ENCODE measurements at places on chromosomes 16 and 17.

- DNase-seq = no peak
Observed at GRCh38 chr17:8913879-8914278, 46.4 kb upstream of the PIK3R6 start.

DNA sequence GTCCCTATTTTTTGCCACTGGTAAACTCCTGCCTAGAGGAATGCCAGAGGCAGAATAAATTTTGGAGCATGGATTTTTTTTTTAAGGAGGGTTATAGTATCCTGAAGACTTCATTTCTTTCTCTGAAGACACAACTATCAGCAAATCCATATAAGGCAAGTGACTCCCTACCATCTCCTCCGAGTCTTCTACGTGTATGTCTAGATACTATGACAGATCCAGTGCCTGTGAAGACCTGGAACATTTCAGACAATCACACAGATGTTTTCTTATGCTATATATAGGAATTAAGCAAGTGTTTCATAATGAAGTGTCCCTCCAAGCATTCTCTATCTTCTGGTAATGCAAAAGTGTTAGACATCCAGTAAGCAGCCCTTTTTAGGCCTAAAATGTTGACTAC lies 255.5 kb upstream of the TBX2 start:
- DNase-seq = no peak

GRCh38 chr16:85927371-85927770 lies 28.4 kb downstream of the IRF8 start:
- DNase-seq = no peak

GRCh38 chr16:66695935-66696668 lies 441 bp downstream of the CMTM4 start:
- DNase-seq = no peak

- no peak for DNase-seq
Observed at GRCh38 chr16:17512636-17513220, 42.0 kb upstream of the XYLT1 start.

DNA sequence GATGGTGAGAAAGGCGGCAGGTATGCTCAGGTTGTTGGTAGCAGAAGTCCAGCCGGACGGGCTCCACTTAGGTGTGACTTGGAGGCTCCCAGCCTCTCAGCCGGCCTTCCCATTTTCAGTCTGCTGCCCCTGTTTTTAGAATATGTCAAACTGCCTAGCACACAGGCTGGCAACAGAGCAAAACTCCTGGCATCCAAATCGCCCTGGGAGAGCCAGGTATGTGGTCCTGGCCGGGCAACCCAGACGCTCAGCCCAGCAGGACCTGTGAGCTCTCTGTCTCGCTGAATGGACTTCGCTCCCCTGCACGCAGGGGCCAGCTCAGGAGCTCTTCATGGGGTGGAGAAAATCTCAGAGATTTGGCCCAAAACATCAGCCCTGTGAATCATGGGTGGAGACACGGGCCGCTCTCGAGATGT lies 147.9 kb upstream of the CHMP6 start:
- no peak for DNase-seq

DNA sequence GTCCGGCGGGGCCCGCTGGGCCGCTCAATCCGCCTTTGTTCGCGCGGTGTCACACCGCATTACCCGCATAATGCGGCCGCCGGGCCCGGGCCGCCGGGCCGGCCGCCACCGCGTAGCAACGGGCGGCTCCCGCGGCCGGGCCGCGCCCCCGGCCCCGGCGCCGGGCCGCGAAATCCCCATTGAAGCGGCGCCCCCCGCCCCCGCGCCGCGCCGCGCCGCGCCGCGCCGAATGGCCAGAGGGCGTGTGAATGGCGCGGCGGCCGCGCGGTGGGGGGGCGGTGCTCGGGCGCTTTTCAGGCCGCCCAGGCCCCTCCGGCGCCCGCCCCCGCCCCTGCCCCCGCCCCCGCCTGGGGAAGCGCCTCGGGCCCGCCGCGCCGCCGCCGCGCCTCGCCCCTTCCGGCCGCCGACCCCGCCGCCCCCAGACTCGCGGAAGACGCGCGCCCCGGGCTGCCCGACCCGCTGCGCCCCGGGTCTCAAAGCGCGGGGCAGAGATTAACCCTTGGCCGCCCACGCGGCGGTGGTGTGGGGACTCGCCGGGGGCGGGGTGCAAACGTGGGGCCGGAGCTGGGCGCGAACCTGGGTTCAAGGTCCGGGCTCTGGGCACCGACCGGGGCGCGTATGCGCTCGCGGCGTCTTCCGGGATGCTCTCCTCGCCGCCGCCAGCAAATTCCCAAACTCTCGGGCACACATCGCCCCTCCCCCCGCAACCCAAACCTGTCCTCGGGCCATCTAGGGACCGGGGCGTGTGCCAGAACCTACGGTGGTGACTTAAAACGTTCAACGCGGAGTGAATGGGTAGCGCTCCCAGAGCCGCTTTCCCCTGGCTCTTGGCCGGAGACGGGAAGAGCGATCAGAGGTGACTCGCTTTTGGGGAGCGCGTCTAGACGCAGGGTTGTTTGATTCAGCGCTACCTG lies 46.7 kb downstream of the WNT3 start:
- DNase-seq = no peak

GRCh38 chr16:72311426-72311825 lies 139.5 kb upstream of the PMFBP1 start:
- no peak for DNase-seq

- DNase-seq = no peak
Observed at GRCh38 chr16:70658921-70659320, 12.6 kb downstream of the IL34 start.

DNA sequence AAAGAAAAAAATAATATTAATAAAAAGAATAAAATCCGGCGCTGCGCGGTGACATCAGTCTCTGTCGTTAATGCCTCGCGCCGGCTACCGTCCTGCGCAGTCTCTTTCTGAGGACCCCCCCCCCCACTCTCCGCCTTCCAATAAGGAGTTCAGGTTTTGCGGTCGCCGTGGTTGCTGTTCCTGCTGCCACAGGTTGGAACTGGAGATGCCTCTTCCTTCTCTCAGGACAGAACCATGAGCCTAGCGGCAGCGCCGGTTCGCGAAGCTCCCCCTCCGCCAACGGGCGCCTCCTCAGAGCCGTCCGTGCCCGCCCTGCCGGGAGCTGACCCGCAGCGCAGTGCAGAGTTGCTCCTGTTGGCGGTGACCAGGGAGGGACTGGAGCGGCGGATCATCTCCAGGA lies 2093.4 kb downstream of the TP53TG3F start:
- DNase-seq = no peak

GRCh38 chr16:13945744-13946485 lies 26.0 kb downstream of the ERCC4 start:
- no peak for DNase-seq

DNA sequence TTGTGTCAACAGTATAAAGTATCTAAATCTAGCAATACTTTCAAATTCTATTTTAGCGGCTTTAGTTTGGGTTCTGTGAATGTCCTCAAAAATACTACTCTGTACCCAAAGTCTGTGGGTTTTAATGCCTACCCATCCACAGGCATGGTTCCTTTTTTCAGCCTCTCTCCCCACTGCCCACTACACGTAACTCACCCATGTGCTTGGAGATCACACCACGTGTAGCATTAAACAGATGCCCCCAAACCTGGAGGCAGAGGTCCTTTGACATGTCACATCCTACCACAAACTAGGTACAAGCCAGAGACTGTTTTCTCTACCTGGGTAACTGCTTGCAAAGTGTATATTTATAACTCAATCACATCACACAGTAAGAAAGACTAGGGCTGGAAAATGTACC lies 5.4 kb downstream of the DYNC1LI2 start:
- no peak for DNase-seq

GRCh38 chr17:78514521-78514920 lies 62.7 kb downstream of the DNAH17 start:
- DNase-seq = no peak

- no peak for DNase-seq
Observed at GRCh38 chr17:78263063-78263735, 31.8 kb downstream of the TMEM235 start.

DNA sequence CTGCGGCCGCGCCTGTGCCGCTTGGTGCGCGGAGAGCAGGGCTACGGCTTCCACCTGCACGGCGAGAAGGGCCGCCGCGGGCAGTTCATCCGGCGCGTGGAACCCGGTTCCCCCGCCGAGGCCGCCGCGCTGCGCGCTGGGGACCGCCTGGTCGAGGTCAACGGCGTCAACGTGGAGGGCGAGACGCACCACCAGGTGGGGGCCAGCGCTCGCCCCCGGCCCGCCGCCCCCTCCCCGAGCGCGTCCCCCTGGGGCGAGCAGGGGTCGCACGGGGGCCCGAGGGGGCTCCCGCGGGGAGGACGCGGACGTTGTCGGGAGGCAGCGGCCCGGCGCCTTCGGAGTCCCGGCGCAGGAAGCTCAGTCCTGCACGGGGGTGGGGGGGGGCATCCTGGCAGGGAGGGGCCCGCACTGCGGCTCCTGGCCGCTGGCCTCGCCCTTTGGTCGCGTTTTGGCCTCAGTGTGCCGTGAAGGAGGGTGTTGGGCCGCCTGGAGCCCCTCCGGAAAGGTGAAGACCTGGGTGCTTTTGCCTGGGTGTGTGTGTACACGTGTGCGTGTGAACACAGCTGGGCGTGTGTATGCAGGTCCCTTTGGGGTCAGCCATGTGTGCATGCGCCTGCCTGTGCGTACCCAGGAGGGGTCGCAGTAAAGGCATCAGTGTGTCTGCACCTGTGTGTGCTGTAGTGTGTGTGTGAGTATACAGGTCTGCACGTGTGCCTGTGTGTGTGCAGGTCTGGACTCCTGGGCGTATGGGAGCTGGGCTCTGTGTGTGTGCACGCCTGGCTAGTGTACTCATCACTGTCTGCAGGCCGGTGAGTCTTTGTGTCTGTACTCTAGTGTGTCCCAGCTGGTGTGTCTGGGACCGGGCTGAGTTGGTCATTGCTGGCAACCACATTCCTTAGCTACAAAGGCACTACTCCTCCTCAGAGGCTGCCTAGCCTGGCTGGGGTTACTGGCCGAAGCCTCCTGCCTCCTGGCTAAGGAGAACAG lies 615 bp downstream of the NHERF2 start:
- no peak for DNase-seq

- DNase-seq = no peak
Observed at GRCh38 chr16:85203462-85203813, 91.2 kb upstream of the CIBAR2 start.

GRCh38 chr17:82059272-82060000 lies 6.2 kb downstream of the DUS1L start:
- DNase-seq = no peak

DNA sequence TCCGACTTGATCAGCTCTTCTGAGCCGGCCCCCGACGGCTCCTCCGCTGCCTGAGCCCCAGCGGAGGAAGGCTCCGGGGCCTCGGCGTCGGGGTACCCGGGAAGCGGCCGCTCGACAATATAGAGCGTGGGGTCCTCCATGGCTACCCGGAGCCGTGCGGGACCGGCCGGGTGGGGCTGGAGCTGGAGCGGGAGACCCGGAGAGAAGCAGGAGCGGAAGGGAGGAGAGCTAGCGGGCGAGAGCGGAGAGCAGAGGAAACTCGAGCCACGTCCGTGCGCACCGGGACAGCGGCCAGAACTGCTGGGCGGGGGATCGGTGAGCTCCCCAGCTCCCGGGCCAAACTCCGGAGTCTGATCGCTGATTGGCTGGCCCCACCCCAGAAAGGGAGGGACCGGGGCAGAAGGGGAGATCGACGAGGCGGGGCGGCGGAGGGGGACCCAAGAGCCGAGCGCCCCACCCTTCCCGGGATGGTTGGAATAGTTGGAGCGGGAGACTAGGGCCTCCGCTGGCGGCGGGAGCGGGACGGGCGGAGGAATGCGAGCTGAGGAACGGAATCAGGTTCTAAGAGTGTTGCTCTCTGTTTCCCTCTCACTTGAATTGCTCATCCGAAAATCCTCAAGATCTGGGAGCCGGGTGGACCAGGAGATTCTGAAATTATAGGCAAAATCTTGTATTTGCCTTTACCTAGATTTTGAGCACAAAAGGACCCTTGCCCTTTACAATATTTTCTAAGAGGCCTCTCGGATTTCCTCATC lies at the start of gene CAVIN1:
CAVIN1 (minus strand) TSS at position 299 of the 755 bp plus-strand sequence; CDS start at position 140, 159 bp downstream.
- DNase-seq = peak; percentile 27

- no peak for DNase-seq
Observed at GRCh38 chr16:15575293-15576049, 67.5 kb downstream of the MARF1 start.

DNA sequence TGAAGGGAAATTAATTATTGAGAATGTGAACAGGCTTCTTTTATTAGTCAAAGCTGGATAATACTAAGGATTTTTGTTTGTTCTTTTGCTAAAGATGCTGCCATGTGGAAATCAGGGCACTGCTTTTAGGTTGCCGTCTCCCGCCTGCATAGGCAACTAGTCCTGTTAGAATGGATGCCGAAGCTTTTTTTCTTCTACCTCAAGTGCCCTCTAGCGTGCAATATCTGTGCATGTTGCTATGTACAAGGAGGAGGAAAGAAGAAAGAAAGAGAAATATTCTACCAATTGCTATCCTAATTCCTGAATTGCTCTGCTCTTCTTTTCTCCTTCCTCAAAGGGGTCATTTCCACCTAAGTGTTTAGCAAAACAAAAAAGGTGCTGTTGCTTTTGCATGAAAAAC lies 5.2 kb upstream of the CDH8 start:
- DNase-seq = no peak

DNA sequence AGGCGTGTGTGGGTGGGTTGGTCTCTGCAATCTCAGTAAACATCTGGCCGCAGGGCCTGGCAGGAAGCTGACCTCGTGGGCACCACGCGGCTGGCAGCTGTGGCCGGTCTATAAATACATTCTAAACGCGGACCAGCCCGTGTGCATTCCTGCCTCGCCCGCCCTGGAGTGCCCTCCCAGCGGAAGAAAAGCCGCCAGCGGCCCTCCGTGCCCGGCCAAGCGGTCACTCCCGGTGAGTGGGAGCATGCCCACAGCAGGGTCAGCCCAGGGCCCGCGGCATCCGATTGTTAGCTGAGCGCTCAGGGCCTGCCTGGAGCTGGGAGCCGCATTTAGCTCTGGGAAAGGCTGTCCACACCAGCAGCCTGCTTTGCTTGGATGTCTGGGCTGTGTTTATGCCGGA lies 10.3 kb downstream of the ZNF469 start:
- DNase-seq = no peak

DNA sequence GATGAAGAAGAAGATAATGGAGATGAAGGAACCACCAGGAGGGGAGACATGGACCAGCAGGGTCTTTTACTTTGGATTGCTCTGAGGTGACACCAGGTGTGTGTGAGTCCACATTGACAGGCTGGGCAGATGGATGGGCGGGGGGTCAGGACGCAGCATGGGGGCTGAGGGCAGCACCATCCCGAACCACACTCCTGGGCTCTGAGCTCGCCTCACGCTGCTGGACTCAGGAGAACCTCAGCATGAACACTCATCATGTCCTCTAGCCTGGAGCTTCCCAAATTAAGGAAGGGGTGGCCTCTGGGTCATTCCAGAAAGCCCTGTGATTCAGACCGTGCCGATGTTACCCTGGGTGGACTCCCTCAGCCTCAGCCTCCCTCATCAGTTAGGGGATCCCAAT lies 50.4 kb upstream of the MAP3K14 start:
- no peak for DNase-seq

DNA sequence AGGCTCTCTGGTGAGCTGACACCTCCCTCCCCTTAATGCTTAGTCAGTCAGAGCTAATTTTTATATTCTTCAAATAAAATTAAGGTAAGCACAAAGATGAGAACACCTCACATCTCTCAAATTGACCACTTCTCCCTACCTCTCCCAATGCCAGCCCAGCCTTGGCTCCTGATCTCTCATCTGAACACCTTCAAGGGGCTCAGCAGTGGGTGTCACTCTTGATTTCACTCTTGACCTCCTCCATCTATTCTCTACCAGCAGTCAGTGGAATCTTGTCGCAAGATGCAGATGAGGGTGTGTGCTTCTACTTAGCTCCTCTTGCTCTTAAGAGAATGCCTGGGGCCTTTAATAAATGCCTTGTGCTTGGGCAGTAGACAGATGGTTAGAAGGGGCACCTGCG lies 309.0 kb upstream of the IRX3 start:
- DNase-seq = no peak

GRCh38 chr17:21239680-21240368 lies 13.4 kb downstream of the NATD1 start:
- no peak for DNase-seq

- no peak for DNase-seq
Observed at GRCh38 chr16:12927591-12927990, 26.2 kb downstream of the SHISA9 start.

All from stimulated activated CD4-positive, alpha-beta T cell treated with anti-CD3 and anti-CD28 coated beads, TNF-alpha, amount 100 ng/mL, for 48 hours (primary cell).